ENCODE measurements at places on chromosomes 2 and 18.

- no peak for DNase-seq
These were observed 921.0 kb upstream of the SLC39A10 start for GRCh38 chr2:194735837-194736542.

- DNase-seq = peak; percentile 4
These were observed 8.7 kb downstream of the FEZ2 start for GRCh38 chr2:36589230-36589630.

- no peak for DNase-seq
These were observed 29.7 kb downstream of the CD8B2 start for GRCh38 chr2:106516864-106517263.

GRCh38 chr18:28176698-28176947, 307 bp downstream of the CDH2 start:
- DNase-seq = no peak

DNA sequence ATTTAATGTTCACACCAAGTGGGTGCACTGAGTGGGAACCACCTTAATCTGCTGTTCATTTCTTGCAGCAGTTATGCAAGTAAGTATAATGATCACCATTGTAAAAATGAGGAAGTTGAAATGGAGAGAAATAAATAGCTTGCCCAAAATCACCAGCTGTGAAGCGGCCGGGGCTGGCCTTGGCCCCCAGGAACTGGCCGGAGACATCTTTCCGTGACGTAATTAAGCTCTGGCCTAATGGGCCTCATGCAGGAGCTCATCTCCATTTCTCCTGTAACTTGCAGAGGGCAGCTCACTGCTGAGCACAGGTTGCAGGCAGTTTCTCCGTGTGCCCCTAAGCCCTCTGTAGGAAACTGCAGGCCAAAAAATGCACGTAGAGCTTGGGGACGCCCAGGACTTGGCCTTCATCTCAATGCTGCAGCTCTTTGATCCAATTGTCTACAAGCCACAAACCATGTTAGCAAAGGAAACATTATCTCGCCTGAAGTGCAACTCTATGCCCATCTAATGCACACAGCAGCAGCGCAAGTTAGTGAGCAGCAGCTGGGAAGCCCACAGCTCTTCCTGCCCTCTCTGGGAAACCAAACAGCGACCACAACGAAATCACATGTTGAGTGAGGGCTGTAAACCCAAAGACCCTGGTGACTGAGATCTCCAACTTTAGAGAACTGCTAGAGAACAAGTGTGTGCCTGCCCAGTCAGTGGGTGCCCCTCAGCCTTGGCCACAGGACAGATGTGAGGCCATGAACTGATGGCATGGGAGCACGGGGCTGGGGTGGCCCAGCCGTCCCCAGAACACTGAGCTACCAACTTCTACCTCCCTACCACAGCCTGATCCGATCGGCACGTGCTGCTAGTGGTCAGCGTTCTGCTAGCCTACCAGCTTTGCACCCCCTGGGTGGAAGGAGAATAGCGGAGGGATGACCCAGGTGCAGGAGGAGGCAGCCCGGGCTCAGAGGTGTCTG, 28.8 kb downstream of the APCDD1 start:
- peak; percentile 65 for DNase-seq

DNA sequence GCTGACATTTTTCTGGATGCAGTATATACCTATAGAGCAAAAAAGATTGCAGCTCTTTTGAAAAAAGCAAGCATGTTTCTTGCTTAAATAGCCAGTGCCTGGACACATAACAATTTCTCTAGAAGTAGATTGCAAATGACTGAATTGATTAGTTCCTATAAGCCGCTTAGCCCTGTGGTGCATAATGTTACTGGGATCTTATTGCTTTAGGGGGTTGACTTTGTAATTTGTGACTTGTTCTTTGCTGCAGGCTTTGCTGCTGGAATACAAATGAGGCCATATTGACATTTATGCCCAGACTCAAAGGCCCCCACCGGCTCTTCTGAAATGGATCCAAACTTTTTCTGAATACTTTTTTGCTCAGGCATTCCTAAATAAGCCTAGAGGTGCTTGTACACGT, 182.6 kb downstream of the SH3BP4 start:
- DNase-seq = no peak

DNA sequence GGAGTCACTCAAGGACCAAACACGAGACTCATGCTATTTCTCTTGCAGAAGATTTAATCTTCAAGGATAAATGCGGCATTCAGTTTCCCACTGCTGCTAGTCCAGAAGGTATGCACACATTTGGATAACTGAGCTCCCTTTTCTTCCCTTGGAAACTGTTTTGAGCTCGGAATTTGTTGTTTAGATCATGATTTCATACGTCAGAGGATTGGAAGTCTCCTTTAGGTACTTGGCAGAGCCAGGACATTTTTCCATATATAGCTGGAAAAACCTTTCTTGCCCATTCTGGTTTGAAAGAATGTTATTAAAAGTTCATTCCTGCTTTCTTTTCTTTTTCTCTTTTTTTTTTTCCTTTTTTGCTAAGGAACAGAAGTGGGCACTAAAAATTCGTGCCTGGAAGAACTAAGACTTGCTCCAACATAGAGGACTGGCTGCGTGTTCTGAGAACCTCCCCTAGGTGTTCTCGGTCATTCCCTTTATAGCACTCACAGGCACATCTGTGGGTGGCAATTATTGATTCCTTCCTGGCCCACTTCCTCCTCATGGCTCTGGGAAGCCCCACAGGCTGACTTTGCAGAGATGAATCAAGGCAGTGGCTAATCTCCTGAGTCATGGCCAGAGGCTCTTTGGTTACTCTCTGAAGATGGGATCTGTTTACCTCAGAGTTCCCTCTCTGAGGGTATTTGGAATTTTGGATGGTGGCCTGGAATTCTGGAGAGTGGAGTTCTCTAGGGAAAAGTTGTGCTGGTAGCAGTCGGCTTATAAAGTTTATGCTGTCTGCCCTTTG, 104.8 kb downstream of the PLCL1 start:
- peak; percentile 69 for DNase-seq

DNA sequence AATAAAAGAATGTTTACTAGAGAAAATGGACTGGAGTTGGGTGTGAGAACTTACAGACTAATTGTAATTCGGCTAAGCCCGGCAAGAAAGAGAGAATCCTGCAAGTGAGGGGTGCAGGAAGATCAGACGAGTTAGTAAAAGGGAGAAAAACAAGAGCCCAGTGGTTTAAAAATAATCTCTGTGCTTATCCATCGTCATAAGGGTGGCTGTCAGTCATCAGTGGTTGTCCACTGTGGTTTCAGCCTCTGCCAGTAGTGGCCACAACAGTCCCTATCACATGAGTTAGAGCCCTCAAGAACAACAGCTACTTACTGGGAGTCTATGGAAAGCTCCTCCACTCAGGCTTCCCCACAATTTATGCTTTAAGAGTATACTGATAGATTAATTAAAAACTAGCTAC, 239.8 kb downstream of the SETBP1 start:
- DNase-seq = no peak

- no peak for DNase-seq
These were observed 53.0 kb upstream of the LRP2 start for GRCh38 chr2:169415233-169415748.

GRCh38 chr2:180980943-180981911, 822 bp downstream of the UBE2E3 start:
- DNase-seq = peak; percentile 31

DNA sequence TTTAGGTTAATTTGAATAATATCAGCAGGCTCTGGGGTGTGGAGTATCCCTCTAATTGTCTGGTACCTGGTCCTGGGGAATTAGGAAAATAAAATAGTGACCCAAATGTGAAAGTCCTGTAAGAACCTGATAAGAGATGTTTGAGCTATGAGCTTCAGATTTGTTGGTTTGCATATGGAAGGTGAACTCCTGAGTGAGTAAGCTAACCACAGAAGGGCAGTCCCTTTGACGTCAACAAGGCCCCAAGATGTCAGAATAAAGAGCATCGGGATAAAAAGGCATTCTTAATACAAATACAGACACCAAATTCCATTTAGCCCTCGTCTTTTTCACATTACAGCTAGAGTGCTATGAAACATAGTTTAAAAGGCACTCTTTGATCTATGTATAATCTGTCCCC, 1366.3 kb upstream of the TMEFF2 start:
- no peak for DNase-seq

DNA sequence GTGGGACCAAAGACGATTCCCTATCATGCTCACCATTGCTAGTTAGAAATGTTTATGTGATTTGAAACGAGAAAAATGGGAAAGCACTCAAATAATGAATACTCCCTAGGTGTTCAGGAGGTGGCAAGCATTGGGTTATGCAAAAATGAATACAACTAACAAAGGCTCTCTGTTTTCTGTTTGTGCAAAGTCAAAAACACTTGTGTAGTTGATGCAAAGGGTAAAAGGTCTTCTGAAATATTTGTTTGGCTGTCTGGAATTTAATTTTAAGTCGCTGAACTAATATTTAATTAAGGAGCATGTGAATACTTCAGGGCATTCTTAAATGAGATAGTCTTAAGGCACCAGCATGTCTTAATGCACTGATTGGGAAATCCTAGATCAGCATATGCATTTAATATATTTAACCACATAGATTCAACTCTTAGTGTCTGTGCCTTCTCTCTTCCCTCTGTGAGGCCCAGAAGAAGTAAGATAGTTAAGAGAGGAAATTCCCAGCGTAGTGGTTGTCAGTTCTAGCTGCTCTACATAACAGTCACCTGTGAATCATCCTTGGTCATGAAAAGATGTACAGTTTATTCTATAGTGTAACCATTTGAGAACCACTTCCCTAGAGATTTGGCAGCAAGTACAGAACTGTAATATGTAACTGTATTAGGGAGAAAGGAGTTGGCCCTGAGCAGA, 111.9 kb downstream of the EPC2 start:
- no peak for DNase-seq

GRCh38 chr2:38442643-38443541, 65.8 kb upstream of the ATL2 start:
- no peak for DNase-seq

DNA sequence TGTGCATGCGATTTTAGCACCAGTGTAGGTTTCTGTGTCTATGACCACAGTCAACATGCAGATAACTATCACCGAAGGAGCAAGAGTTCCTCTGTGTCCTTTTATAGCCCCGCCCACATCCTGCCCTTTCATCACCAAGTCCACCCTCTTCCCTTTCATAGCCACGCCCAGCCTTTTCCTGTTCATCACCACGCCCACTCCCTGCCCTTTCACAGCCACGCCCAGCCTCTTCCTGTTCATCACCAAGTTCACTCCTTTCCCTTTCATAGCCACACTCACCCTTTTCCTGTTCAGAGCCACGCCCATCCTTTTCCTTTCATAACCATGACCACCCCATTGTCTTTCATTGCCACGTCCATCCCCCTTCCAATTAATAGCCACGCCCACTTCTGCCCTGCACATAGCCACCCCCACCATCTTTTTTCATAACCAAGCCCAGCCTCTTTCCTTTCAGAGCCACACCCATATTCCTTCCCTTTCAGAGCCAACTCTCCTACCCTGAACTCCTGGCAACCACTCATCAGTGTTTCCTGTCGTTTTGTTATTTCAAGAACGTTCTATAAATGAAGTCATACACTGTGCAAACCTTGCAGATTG, 273.9 kb downstream of the MYT1L start:
- peak; percentile 80 for DNase-seq
